ENCODE measurements at places on chromosomes 16 and 17. TPM values are rescaled to one million over a fixed set of nuclear protein-coding genes. Genes with fewer than 3 reads are reported as not detected.

CES3 gene
- 0.19 TPM for polyA plus RNA-seq

HAS3 gene
- 13.0 TPM for polyA plus RNA-seq

EXOC3L1 gene
- polyA plus RNA-seq: 3.7 TPM

CRHR1 gene
- 0.09 TPM for polyA plus RNA-seq

SPAG5 gene
- 2.7 TPM for polyA plus RNA-seq

PSMC5 gene
- polyA plus RNA-seq: 183 TPM

DOC2B gene
- 13.2 TPM for polyA plus RNA-seq

TBC1D3 gene
- polyA plus RNA-seq: 0.06 TPM

CDH1 gene
- polyA plus RNA-seq: 15.7 TPM

PLEKHH3 gene
- polyA plus RNA-seq: 46.0 TPM

NR1D1 gene
- polyA plus RNA-seq: 18.1 TPM

CSH2 gene
- not detected for polyA plus RNA-seq

KCNJ16 gene
- polyA plus RNA-seq: 0.01 TPM

AIPL1 gene
- polyA plus RNA-seq: not detected

NFATC2IP gene
- polyA plus RNA-seq: 25.2 TPM

TBX6 gene
- polyA plus RNA-seq: 2.2 TPM

TBC1D3I gene
- polyA plus RNA-seq: not detected

CCL7 gene
- 0.15 TPM for polyA plus RNA-seq

CACNA1H gene
- 151 TPM for polyA plus RNA-seq
